ENCODE measurements at places on chromosomes 7 and 10.

GRCh38 chr7:141551782-141552181 lies 572 bp downstream of the AGK start:
- DNase-seq = peak; percentile 27

- DNase-seq = peak; percentile 42
Measured at GRCh38 chr10:92242910-92243671, 47.8 kb downstream of the CPEB3 start.

DNA sequence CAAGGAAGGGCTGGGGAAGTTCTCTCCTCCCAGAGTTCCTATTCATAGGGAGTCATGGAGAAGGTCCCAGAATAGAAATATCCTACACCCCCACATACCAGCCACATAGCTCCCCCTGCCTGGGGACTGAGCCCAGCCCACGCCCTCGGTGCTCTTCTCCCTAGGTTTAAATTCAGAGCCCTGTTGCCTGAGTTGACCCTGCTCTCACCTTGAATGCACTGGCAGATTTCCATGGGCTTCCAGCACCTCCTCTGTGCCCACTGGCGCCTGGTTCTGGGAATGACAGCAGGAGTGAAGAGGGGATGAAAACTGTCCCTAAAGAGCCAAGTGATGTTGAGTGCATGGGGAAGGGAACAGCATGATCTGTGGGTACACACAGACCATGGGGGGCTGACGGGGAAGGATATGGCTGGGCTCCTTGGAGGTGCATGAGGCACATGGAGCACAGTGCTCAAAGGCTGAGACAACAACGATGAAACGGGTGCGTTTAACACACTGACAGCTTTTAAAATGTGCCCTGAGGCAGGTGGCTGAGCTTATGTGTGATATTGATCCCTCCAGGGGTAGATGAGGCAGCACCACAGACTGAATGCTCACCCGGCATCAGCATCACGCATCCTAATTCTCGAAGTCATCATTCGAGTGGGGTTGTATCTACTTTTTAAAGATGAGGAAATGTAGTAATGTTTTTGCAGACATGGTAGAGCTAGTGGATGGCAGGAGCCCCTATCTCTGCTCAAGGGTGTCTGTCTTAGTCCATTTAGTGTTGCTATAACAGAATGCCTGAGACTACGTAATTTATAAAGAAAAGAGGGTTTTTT lies 53.7 kb upstream of the IGFBP3 start:
- DNase-seq = no peak

- no peak for DNase-seq
Measured at GRCh38 chr10:88131511-88132139, 268.2 kb downstream of the PTEN start.

DNA sequence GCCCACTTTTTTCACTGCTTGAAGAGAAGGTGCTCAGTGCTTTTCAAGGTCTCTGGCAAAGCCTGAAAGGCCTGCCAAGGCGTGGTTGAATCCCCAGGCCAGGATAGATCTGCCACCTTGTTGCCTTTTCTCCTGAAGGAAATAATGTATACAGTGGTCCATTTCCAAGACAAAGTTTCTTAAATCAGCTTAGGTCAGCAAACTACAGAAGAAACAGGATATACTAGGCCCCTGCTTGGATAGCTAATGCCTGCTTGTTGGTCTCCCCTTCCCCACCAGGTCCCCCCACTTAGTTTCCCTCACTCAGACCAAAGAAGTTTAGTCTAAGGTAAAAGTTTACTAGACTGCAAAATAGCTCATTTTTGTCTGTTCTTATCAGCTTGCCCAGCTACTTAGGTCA lies 19.9 kb downstream of the COL17A1 start:
- no peak for DNase-seq

DNA sequence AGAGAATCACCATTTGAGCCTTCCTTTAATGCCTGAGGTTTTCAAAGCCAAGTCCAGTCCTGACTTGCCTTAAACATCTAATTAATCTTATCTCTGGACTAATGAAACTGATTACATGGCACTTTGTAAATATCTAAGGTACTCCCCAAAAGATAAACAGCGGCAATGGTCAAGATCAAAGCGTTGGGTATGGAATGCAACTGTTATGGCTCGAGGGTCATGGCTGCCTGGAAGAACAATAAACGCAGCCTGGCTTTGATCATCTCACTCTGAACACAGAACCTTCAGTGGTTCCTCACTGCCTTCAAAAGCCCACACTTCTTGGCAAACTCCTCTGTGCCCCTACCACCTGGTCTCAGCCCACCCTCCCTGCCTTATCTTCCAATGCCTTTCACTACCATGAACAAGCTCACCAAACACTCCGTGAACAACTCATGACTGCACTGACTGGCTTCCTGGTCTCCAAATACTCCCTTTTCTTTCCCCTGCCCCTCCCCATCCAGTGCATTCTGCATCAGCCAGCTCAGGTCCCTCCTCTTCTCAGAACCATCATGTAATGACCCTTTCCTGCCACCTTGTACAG lies 150.2 kb upstream of the NFE2L3 start:
- no peak for DNase-seq

DNA sequence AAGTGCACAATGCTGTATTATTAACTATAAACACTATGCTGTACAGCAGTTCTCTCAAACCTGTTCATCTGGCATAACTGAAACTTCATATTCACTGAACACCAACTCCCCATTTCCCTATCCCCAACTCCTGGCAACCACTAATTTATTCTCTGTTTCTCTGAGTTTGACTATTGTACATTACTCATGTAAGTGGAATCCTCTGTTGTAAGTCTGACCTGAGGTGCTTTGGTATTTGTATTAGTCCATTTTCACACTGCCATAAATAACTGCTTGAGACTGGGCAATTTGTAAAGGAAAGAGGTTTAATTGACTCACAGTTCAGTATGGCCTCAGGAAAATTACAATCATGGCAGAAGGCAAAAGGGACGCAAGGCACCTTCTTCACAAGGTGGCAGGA lies 266.3 kb downstream of the PPP1R3A start:
- no peak for DNase-seq

DNA sequence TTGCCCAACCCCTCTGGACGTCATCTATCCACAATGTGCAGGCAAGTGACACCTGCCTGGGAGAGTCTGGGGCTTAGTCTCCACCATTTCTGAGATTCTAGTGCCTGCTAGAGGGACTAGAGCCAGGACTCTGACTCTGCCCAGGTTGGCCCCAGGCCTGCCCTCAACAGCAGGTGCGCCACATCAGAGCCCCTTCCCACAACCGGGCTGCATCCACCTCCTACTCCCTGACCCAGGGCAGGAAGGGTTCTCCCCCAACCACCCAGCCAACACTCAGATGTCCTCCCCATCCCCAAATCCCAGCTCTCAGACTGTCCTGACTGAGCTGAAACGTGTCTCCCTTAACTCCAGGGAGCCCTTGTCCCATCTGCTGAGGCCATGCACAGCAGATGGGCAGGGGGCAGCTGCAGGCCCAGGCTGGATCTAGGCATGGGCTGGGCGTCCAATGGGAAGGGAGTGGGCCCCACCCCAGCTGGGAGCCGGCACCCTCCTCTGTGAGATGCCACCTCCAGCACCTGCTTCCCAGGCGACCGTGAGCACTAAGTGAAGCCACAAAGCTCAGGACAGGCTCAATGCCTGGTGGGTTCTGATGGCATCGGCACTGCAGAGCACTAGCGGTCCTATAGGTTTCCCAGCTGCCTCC lies 49.2 kb downstream of the RASGEF1A start:
- DNase-seq = no peak

- DNase-seq = no peak
Measured at GRCh38 chr7:129772646-129773280, 161.2 kb downstream of the NRF1 start.

DNA sequence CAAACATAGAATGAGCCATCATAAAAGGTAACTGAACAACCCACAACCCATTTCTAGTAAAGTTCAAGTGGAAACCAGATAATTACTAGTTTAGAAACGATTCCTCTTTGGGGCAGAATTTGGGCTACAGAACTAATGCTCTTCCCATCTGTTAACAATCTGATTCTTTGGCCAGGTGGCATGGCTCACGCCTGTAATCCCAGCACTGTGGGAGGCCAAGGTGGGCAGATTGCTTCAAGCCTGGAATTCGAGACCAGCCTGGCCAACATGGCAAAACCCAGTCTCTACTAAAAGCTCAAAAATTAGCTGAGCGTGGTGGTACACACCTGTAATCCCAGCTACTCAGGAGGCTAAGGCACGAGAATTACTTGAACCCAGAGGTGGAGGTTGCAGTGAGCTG lies 18.5 kb downstream of the CYP51A1 start:
- no peak for DNase-seq

GRCh38 chr7:57404343-57404966 lies 45.5 kb upstream of the ZNF716 start:
- DNase-seq = peak; percentile 7

DNA sequence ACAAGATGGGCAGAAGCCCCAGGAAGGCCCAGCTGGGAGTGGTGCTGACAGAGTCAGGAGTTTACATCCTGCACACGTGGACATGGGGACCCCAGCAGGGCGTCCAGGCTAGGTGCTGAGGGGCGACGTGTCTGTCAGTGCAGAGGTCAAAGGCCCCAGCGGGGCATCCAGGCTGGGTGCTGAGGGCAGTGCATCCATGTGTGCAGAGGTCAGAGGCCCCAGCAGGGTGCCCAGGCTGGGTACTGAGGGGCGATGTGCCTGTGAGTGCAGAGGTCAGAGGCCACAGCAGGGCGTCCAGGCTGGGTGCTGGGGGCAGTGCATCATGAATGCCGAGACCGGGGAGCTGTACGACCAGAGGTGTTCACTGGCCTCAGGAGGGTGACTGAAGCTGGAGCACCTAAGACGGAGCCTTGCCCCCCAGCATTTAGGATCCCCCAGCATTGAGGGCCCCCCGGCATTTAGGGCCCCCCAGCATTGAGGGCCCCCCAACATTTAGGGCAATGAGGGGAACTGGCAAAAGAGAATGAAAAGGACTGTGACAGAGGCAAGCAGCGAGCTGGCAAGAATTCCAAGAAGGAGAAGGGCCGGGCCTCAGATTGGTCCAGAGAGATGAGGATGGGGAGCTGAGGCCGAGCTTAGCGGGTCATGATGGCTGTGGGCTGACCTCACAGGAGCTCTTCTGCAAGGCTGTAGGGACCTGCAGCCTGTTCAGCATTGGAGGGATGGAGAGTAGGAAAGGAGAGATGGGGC lies 474.9 kb downstream of the PTPRN2 start:
- no peak for DNase-seq

DNA sequence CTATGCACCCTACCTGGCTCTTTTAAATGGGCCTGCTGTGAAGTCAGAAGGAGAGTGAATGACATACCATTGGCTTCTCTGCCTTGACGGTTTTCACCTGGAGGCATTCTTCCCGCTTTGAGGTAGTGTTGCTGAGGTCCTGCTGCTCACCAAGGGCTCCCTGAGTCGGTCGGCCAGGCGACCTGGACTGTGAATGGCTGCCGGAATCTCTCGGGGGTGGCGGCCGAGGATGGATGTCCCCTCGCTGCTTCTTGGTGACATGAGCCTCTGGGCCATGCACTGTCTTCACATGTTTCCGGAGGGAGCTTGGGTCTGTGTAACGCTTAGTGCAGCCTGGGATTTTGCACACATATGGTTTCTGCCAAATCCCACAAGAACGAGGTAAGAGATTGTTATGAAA lies 264.7 kb downstream of the GLI3 start:
- DNase-seq = no peak

- DNase-seq = no peak
Measured at GRCh38 chr7:1045069-1046063, 1.0 kb downstream of the GPR146 start.

- DNase-seq = no peak
Measured at GRCh38 chr7:71278257-71278656, 146.3 kb downstream of the GALNT17 start.

GRCh38 chr7:41824284-41824683 lies 121.4 kb upstream of the INHBA start:
- no peak for DNase-seq

DNA sequence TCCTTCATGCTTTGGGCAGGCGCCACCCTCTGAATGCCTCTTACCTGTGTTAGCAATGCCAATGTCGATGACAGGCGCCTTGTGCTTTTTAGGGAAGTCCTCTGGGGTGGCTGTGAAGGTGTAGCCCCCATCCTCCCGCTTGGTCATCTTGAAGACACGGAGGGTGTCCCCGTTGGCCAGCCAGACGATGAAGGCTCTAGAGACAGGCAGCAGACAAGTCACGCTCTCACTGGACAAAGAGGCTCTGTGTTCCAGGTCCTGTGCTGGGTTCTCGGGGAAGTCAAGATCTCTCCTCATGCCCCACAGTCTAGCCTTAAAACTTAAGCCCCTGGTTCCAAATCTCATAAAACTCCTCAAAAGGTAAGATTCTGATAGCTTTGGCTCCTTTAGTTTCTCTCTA lies 5.1 kb downstream of the TBL2 start:
- no peak for DNase-seq

GRCh38 chr10:132774902-132775863 lies 10.8 kb downstream of the NKX6-2 start:
- DNase-seq = no peak

DNA sequence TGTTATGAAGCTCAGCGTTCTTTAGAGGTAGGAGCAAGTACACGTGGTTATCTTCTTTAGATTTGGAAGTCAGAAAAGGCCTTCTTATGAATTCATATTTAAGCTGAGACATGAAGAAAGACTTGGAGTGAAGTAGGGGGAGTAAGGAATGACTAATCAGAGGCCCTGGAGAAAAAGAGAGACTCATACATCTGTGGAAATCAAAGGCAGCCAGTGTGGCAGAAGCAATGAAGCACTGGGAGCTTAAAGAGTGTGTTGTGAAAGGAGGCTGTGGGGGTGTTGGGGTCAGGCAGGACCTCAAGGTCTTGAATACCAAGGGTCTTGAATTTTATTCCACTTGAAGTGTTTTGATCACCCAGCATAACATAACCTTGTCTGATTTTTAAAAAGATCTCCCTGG lies 35.7 kb upstream of the FGL2 start:
- DNase-seq = no peak

- no peak for DNase-seq
Measured at GRCh38 chr7:148395990-148396716, 194.4 kb upstream of the C7orf33 start.

GRCh38 chr7:103657474-103657894 lies 211.5 kb upstream of the SLC26A5 start:
- no peak for DNase-seq

GRCh38 chr7:47465191-47465590 lies 116.7 kb downstream of the TNS3 start:
- DNase-seq = no peak

GRCh38 chr10:127945341-127945758 lies 38.4 kb downstream of the PTPRE start:
- no peak for DNase-seq

GRCh38 chr7:88540012-88540411 lies 219.5 kb upstream of the ZNF804B start:
- no peak for DNase-seq

- no peak for DNase-seq
Measured at GRCh38 chr7:104679085-104679484, 334.9 kb upstream of the KMT2E start.

- DNase-seq = no peak
Measured at GRCh38 chr7:17305387-17306171, 7.1 kb downstream of the AHR start.

Data from GM13977 (cell line).